ENCODE measurements at places on chromosomes 16 and 17.

GRCh38 chr16:3242709-3243108, 7.8 kb upstream of the ZNF200 start:
- DNase-seq, result no peak

GRCh38 chr16:25063102-25063501, 47.9 kb upstream of the ARHGAP17 start:
- DNase-seq, result no peak

- no peak for DNase-seq
These were observed 53.7 kb downstream of the SF3B3 start for GRCh38 chr16:70577256-70577698.

DNA sequence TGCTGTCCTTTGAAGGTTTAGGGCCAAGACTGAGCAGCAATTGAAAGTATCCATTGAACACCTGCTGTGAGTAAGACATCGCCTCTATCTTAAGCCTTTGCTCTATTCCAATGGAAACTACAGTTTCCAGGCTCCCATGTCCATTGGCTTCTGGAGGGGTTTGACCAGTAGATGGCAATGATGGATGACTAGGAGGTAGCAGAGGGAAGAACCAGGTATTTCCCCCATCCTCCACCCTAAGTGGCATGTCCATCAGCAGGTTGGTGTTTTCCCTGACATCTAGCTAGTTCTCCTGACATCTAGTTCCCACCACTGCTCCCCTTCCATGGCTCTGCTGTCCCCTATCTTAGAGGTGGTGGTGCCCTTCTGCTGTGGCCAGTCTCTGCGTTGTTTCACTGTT, 58.7 kb downstream of the CENPV start:
- DNase-seq, result no peak

GRCh38 chr16:70746708-70747424, 54.1 kb downstream of the VAC14 start:
- DNase-seq, result no peak

- DNase-seq, result no peak
These were observed 18.1 kb downstream of the NTAN1 start for GRCh38 chr16:15037745-15038144.

GRCh38 chr16:68993456-68993855, 112.0 kb upstream of the HAS3 start:
- DNase-seq, result no peak

GRCh38 chr17:9767432-9767991, 23.9 kb downstream of the DHRS7C start:
- DNase-seq, result no peak

- DNase-seq, result no peak
These were observed 3.5 kb upstream of the CMIP start for GRCh38 chr16:81440888-81441761.

DNA sequence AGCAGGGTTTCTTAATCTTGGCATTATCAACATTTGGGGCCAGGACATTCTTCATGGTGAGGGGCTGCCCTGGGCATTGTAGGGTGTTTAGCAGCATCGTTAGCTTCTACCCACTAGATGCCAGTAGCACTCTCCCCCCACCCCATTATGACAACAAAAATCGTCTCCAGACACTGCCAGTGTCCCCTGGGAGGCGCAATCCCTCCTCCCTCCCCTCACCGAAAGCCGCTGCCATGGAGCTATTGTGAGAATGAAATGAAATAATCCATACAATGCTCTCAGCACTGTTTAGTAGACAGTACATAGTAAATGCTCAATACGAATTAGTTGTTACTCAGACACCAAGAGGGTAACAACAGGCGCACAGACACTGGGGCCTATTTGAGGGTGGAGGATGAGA, 502.9 kb downstream of the NPIPA7 start:
- DNase-seq, result no peak

DNA sequence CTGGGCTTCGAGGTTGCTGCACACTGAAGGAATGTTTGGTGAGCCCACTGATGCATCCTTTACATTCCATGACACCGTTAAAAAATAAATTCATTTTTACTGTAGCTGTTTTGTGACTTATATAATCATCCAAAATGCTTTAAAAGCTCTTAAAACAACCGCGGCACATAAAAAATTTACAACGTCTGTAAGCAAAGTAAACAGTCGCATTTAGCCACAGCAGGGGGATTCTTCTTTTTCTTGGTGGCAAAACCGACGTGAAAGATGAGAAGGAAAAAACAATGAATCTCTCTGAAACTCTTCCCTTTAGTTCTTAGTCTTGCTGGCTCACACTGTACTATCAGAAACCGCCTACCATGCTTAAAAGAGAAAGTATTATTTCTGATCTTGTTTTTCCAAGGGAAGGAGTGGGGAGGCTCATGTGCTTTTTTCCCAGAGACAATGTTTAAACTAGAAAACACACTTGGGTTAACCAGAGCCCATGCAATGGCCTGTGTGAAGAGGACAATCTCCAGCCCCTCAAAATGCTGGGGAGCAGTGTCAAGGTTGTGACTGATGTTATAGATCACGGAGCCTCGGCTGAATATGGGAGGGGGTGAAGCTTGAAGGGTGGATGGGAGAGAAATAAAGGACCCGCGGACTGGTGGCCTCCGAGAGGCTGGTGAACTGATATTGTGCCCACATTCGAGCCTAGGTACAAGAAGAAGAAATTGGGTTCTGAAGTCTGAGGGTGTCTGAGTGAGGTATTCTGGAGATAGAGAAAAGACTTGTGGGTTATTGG, 91.1 kb downstream of the IRF8 start:
- no peak for DNase-seq

DNA sequence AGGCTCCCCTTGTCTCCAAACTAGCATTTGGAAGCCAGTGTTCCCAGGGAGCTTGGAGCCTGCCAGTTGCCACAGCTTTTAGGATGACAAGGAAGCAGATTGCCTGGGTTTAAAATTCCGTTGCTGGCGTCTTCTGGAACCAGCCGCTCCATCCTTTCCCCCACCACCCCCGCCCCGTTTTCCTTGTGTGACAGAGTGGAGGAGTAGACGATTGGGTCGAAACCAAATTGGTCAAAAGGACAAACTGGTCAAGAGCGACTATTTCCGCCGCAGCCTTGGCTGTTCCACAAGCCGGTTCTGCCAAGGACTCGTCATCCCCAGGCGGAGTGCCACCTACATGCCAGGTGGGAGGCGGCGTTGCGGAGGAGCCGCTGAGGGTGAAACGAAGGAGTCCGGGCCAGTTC, 91.1 kb downstream of the RPA1 start:
- DNase-seq, result no peak

GRCh38 chr17:50129728-50130558, at the start of gene SAMD14:
Gene SAMD14 (minus strand): TSS chr17:50130160. CDS start chr17:50124959, 5,201 bp downstream.
- DNase-seq, result peak; percentile 55

GRCh38 chr17:53390575-53390974, 432.2 kb upstream of the KIF2B start:
- no peak for DNase-seq

DNA sequence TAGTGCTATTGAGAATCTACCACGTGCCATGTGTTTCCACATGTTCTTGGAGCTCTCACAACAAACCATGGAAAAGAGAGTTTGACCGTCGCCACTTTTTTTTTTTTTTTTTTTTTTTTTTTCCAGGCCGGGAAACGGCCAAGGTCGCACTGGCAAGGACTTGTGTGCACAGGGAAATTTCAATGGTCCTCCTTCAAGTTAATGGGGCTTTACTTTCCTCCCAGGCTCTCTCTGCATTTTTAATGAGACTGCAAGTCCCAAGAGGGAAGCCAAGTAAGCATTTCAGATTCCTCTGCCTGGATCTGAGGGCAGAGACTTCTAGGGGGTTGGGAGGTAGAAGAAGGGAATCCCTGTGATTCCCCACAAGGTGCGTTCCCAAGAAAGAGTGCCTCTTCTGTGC, 94.7 kb upstream of the MPHOSPH6 start:
- DNase-seq, result no peak

- no peak for DNase-seq
These were observed 23.6 kb upstream of the CBX2 start for GRCh38 chr17:79754370-79754769.

GRCh38 chr16:17138801-17139200, 332.0 kb downstream of the XYLT1 start:
- no peak for DNase-seq

GRCh38 chr17:76236603-76237002, 3.7 kb downstream of the RNF157 start:
- DNase-seq, result no peak

GRCh38 chr17:4631836-4632580, 9.5 kb downstream of the ALOX15 start:
- no peak for DNase-seq

GRCh38 chr17:46025510-46026165, 26.6 kb downstream of the STH start:
- no peak for DNase-seq

- DNase-seq, result no peak
These were observed 41.3 kb downstream of the IRF8 start for GRCh38 chr16:85940214-85940613.

DNA sequence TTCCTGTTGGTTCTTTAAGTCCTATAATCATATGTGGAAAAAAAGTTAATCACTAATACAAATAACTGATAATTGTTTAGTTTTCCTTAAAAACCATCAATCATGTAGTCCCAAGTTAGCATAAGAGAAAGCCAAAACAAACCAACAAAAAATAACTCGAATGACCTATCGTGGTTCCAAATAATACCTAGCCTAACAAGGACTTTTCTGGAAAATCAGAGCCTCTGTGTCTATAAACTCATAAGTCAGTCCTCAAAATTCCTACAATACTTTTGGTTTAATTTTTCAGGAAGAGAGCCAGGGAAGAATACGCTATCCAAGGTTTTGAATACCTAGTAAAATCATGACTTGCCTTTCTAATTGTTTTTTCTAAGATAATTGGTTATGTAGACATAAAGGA, 975.3 kb upstream of the SOX9 start:
- no peak for DNase-seq

GRCh38 chr17:42819939-42820535, 4.0 kb downstream of the BECN1 start:
- DNase-seq, result peak; percentile 75

Measured in cardiac muscle cell (in vitro differentiated cells and primary cell).